ENCODE measurements at places on chromosomes 6 and 20.

- no peak overlapping the region for H3K27ac ChIP-seq
- no peak for DNase-seq
- H3K4me3 ChIP-seq, result no peak overlapping the region
- H3K27me3 ChIP-seq, result peaks cover 32% of the 10 kb centered on the region
- no peaks in the 10 kb centered on the region for H3K4me1 ChIP-seq
These were observed 46.2 kb upstream of the RFPL4B start for GRCh38 chr6:112300896-112301295.

DNA sequence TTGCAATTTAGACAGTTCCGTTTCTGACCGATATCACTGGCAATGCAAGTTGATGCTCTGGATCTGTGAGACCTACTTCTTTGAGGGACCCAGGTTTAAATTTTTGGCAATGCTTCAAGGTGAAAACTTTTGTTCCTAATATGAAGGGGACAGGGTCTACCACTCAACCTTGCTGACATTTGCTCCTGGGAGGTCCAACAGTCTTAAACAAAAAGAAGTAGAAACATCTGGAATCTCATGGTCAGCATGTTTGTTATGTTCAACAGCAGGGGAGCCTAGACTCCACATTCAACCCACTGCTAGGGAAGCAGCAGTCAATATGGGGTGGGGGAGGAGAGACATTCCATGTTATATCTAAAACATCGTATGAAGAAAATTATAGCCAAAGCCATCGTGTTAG, 196.4 kb downstream of the SIM1 start:
- no peak overlapping the region for H3K27ac ChIP-seq
- DNase-seq, result no peak
- no peaks in the 10 kb centered on the region for H3K36me3 ChIP-seq
- H3K27me3 ChIP-seq, result no peaks in the 10 kb centered on the region
- no peaks in the 10 kb centered on the region for H3K4me1 ChIP-seq
- no peak overlapping the region for H3K4me3 ChIP-seq

DNA sequence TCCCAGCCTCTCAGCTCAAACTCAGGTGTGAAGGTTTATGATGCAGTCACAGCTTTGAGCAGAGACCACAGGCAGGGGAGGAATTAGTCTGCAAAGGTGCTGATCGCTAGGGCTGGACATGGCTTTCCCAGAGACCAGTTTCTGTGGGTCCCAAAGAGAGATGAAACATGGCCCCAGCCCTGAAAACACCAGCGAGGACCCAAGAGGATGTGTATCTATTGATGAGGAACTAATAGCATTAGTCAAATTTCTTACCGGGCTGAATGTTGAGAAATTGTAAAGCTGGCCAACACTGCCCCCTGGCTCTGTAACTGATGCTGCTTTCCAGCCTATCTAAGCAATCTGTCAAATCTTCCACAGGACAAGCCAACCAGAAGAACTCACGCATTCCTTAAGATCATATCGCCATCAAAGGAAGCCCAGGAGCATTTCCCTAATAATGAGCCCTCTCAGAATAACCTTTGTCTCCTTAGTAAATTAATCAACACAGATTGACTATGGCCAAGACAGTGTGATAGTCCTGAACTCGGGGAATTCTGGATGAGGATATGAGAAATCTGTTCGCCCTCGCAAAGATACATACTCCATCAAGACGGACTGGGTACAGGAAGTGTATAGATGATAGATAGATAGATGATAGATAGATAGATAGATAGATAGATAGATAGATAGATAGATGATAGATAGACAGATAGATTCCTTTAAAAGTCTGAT, 7.8 kb upstream of the ACSS1 start:
- H3K27me3 ChIP-seq, result no peaks in the 10 kb centered on the region
- H3K4me3 ChIP-seq, result no peak overlapping the region
- H3K27ac ChIP-seq, result no peak overlapping the region

DNA sequence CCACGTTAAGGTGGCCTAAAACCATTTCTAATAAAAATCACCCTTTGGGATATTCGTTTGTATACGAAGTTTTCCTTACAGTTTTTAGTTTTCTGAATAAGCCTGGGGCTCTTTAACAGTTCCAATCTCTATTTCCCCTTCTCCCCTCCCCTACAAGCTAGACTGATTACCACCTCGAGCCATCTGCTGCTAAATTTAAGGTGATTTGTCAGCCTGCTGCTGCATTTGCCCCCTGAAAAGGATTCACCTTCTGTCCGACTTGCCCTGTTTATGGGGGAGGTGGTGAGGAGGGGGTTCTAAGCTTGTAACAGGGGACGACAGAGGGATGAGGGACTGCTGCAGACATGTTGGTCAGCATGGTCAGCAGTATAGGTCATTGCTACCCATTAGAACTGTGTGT, 146.3 kb downstream of the JARID2 start:
- no peak for DNase-seq
- no peak overlapping the region for H3K4me3 ChIP-seq
- H3K27me3 ChIP-seq, result no peaks in the 10 kb centered on the region
- H3K4me1 ChIP-seq, result no peaks in the 10 kb centered on the region

DNA sequence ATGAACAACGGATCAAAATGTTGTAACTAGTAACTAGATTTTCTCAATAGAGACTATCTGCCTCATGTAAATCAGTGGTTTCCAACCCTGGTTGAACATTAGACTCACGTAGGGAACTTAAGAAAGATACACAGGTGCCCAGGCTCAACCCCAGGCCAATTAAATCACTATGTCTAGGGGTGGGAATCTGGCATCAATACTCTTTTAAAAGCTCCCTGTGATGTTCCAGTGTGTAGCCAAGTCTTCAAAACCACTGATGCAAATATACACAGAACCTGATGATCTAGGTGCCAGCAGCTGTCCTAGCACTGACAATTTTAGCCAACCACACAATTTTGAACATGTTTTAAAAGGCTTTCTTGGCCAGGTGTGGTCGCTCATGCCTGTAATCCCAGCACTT, 128.7 kb downstream of the TBC1D32 start:
- no peak overlapping the region for H3K27ac ChIP-seq
- no peak overlapping the region for H3K4me3 ChIP-seq
- no peaks in the 10 kb centered on the region for H3K4me1 ChIP-seq
- no peak for DNase-seq
- H3K27me3 ChIP-seq, result no peaks in the 10 kb centered on the region

DNA sequence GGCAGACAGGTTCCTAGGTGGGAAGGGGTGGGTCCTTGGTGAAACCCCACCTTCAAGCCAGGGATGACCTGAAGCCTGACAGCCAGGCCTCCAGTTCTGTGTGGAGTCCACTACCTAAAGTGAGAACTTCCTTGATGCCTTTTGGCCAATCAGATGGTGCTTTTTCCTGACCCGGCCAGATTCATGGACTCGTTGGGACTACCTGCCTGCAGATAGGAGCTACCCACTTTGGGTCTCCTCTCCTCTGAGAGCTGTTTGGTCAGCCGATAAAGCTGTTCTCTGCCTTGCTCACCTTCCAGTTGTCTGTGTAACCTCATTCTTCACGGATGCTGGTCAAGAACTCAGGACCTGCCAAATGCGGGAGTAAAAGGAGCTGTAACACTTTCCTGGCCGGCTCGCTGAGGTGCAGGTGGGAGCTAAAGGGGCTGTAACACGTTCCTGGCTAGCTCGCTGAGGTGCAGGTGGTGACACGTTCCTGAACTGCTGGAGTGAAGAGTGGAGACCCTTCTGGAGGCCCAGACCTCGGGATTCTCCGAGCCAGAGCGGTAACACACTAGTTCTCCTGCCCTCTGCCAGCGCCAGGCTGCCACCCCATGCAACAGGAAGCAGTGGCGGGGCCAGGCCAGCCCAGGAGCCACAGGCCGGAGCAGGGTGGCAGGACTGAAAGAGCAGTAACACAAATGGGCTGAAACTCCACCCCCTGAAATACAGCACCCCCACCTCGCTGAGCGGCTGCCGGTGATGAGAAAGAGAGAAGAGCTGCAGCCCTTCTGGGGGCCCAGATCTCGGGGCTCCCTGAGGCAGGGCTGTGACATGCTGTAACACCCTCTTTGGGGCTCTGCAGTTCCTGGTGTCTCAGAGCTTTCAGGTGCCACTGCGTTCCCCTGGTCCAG, 13.6 kb upstream of the DBNDD2 start:
- no peaks in the 10 kb centered on the region for H3K27me3 ChIP-seq
- DNase-seq, result no peak
- no peaks in the 10 kb centered on the region for H3K4me1 ChIP-seq
- no peak overlapping the region for H3K4me3 ChIP-seq

DNA sequence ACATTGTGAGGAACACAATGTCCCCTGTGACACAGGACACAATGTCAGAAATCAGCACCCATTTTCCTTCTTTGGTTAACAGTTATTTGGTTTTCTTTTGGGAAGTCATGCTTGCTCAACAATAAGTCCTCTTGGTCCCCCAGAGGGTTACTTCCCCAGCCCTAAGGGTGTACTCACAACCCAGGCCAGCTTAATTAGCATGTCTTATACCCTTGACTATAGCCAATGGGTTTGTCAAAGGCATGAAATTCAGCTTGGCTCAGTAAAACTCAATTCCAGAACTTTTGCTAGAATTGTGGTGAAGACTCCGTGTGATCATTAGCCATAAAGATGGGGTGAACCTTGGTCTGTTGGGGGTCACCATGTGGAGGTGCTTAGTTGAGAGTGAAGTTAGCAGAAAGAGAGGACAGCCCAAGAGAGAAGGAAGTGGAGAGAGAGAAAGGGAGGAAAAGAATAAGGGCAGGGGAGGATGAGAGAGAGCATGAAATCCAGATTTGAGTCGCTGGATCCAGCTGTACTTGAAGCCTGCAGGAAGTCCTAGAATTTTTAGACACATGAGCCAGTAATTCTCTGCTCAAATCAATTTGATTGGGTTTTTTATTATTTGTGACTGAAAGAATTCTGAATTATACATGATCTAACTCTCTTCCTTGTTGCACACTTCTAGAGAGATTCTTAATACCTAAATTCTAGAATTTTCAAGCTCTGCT, 321.3 kb upstream of the JAG1 start:
- H3K27me3 ChIP-seq, result no peaks in the 10 kb centered on the region
- no peaks in the 10 kb centered on the region for H3K4me1 ChIP-seq
- no peak overlapping the region for H3K4me3 ChIP-seq
- DNase-seq, result no peak

GRCh38 chr6:51684603-51685002, 402.8 kb downstream of the PKHD1 start:
- H3K36me3 ChIP-seq, result no peaks in the 10 kb centered on the region
- H3K4me3 ChIP-seq, result no peak overlapping the region
- 0 out of 2 replicates have a peak, but pooled peaks cover under 1% of the 10 kb centered on the region for H3K4me1 ChIP-seq

GRCh38 chr6:63188828-63189227, 22.4 kb upstream of the FKBP1C start:
- H3K27ac ChIP-seq, result no peak overlapping the region
- no peaks in the 10 kb centered on the region for H3K4me1 ChIP-seq
- no peak for DNase-seq
- no peaks in the 10 kb centered on the region for H3K36me3 ChIP-seq
- no peak overlapping the region for H3K4me3 ChIP-seq
- no peaks in the 10 kb centered on the region for H3K27me3 ChIP-seq

GRCh38 chr20:19823971-19824370, 65.9 kb downstream of the RIN2 start:
- H3K27ac ChIP-seq, result no peak overlapping the region
- H3K4me1 ChIP-seq, result no peaks in the 10 kb centered on the region
- no peaks in the 10 kb centered on the region for H3K27me3 ChIP-seq

GRCh38 chr6:30915591-30915946, 1.5 kb downstream of the VARS2 start:
- peaks cover 75% of the 10 kb centered on the region for H3K36me3 ChIP-seq
- no peaks in the 10 kb centered on the region for H3K27me3 ChIP-seq
- peaks cover 42% of the 10 kb centered on the region for H3K4me1 ChIP-seq
- no peak overlapping the region for H3K4me3 ChIP-seq
- no peak for DNase-seq

DNA sequence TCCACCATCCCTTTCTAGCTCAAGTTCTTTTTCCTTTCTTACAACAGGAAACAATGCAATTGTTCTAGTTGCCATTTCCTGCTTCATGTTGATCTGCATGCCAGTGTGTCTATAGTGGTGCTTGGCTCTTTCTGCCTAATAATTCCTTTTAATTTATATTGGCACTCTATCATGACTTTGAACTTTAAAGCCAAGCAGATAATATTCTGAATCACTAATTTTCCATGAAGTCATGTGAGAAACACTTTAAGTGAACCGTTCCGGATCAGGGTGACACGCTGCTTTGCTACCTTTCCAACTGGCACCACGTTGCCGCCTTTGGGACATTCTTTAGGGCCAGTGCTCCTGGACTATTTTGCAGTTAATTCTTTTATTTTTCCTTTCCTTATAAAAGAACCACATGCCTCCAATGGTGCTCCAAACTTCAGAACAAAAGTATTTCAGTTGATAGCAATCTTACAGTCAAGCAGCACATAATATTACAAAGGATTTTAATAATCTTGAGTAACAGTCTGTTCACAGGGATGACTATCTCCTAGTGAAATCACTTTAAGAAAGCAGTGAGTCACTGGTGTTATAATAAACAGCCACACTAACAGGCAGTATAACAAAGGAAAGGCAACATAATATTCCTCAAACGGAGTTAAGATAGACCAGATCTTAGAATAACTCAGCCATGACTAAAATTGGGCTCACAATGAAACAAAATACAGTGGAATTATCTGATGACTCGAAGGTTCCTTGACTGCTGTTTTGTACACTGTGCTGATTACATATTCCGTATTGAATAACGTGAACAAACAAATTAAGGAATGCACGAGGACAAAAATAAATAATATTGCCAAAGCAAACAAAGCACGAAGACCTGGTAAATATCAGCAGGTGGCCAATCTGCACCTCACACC, 19.0 kb upstream of the BLOC1S5 start:
- no peaks in the 10 kb centered on the region for H3K4me1 ChIP-seq
- DNase-seq, result no peak
- no peak overlapping the region for H3K4me3 ChIP-seq
- no peaks in the 10 kb centered on the region for H3K27me3 ChIP-seq

- peak overlapping the region; percentile 74 for H3K27ac ChIP-seq
- H3K27me3 ChIP-seq, result peaks cover 45% of the 10 kb centered on the region
- H3K4me3 ChIP-seq, result peak overlapping the region; percentile 81
- H3K4me1 ChIP-seq, result peaks cover 61% of the 10 kb centered on the region
- peak; percentile 73 for DNase-seq
- H3K36me3 ChIP-seq, result peaks cover 47% of the 10 kb centered on the region
These were observed 1.3 kb downstream of the VEGFA start for GRCh38 chr6:43771210-43771857.

- H3K4me3 ChIP-seq, result peak overlapping the region; percentile 99
- no peaks in the 10 kb centered on the region for H3K27me3 ChIP-seq
- DNase-seq, result no peak
- peak overlapping the region; percentile 48 for H3K27ac ChIP-seq
These were observed 671 bp downstream of the EFHC1 start for GRCh38 chr6:52420668-52421358.

- no peak overlapping the region for H3K27ac ChIP-seq
- DNase-seq, result no peak
- H3K4me3 ChIP-seq, result no peak overlapping the region
- H3K36me3 ChIP-seq, result no peaks in the 10 kb centered on the region
These were observed 104.3 kb upstream of the BEND6 start for GRCh38 chr6:56850626-56851025.

GRCh38 chr6:127180426-127180825, 62.0 kb downstream of the RSPO3 start:
- H3K4me1 ChIP-seq, result no peaks in the 10 kb centered on the region
- H3K27me3 ChIP-seq, result peaks cover 2% of the 10 kb centered on the region
- H3K4me3 ChIP-seq, result no peak overlapping the region
- no peaks in the 10 kb centered on the region for H3K36me3 ChIP-seq
- DNase-seq, result no peak
- H3K27ac ChIP-seq, result no peak overlapping the region

GRCh38 chr6:74931558-74931957, 274.3 kb downstream of the COL12A1 start:
- H3K4me1 ChIP-seq, result no peaks in the 10 kb centered on the region
- no peak overlapping the region for H3K27ac ChIP-seq
- no peaks in the 10 kb centered on the region for H3K27me3 ChIP-seq
- no peak overlapping the region for H3K4me3 ChIP-seq
- no peaks in the 10 kb centered on the region for H3K36me3 ChIP-seq

Data from DND-41 (cell line).